ENCODE measurements at places on chromosomes 4 and X. TPM values are rescaled to one million over a fixed set of nuclear protein-coding genes. Genes with fewer than 3 reads are reported as not detected.

DRD5 gene
- total RNA-seq, result 0.11 TPM

TMPRSS11E gene
- total RNA-seq, result 34.7 TPM

MAOA gene
- total RNA-seq, result 50.6 TPM

UGT8 gene
- total RNA-seq, result 2.0 TPM

HMGB2 gene
- 94.1 TPM for total RNA-seq

SRPX2 gene
- total RNA-seq, result 27.1 TPM

ARHGAP10 gene
- 76.7 TPM for total RNA-seq

TXK gene
- 7.3 TPM for total RNA-seq

PHOX2B gene
- total RNA-seq, result 3.3 TPM

LIMCH1 gene
- 93.5 TPM for total RNA-seq

RASL11B gene
- total RNA-seq, result 8.7 TPM

MAGED2 gene
- 339 TPM for total RNA-seq

RHOXF2 gene
- not detected for total RNA-seq

GUCY1A1 gene
- total RNA-seq, result 104 TPM

PAGE5 gene
- total RNA-seq, result not detected

NPFFR2 gene
- total RNA-seq, result 3.3 TPM

SPANXN5 gene
- total RNA-seq, result not detected

TENM3 gene
- 26.6 TPM for total RNA-seq

FRG2 gene
- not detected for total RNA-seq
